ENCODE measurements at places on chromosomes 7 and 10.
A peak's percentile ranks its signal among the peaks of the same experiment; 100 is the strongest.

- no peak overlapping the region for H3K4me3 ChIP-seq
- H3K36me3 ChIP-seq, result no peaks in the 10 kb centered on the region
- H3K27me3 ChIP-seq, result no peaks in the 10 kb centered on the region
Measured at GRCh38 chr10:130491011-130491692, 355.0 kb downstream of the GLRX3 start.

DNA sequence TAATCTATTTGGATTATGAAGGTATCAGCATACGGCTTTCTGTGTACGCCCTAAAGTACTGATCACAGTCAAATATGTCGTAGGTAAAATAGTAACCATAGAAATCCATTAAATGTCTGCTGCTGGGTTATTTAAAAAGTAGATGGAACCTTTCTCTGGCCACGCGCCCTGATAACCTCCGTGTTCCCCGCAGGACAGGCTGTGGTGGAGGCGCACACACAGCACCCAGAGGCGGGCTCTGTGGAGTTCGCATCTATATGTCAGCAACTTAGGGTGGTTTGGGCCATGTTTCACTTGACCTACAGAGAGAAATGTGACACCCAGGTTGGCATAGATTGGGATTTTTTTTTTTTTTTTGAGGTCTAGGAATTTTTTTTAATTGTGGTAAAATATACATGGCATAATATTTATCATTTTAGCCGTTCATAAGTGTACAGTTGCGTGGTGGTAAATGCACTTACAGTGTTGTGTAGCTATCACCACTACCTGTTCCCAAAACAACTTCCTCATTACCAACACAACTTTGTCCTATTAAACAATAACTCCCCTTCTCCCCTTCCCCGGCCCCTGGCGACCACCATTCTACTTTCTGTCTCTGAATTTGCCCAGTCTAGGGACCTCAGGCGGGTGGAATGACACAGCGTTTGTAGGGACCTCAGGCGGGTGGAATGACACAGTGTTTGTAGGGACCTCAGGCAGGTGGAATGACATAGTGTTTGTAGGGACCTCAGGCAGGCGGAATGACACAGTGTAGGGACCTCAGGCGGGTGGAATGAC, 15.4 kb downstream of the PPP2R2D start:
- no peaks in the 10 kb centered on the region for H3K4me1 ChIP-seq
- DNase-seq, result no peak
- no peaks in the 10 kb centered on the region for H3K27me3 ChIP-seq
- H3K4me3 ChIP-seq, result no peak overlapping the region
- no peak overlapping the region for H3K27ac ChIP-seq

DNA sequence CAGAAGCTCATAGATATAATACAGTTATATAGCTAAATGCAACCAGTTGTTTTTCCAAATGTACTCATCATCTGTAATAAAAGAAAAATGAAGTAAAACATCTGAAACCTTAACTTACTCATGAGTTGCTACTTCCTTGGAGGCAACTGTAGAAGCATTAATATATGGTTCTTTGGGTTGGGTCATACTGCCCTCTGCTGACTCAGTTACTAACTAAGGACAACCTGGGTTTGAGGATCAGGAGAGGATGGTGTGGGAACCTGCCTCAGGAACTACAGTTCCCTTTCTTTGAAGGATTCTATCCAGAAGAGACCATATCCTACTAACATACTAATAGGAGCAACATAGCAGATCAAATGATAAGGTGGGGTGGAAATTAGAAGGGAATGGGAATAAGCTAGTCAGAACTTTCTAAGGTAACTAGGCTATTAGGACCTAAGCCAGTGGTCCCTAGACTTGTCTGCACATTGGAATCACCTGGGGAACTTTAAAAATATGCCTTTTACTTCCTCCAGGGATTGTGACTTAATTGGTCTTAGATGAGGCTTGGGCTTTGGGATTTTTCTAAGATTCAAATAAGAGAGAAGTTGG, 20.7 kb downstream of the COX15 start:
- no peaks in the 10 kb centered on the region for H3K4me1 ChIP-seq
- no peaks in the 10 kb centered on the region for H3K27me3 ChIP-seq
- no peak overlapping the region for H3K27ac ChIP-seq
- H3K4me3 ChIP-seq, result no peak overlapping the region

- peak; percentile 33 for DNase-seq
- H3K4me3 ChIP-seq, result no peak overlapping the region
- H3K36me3 ChIP-seq, result no peaks in the 10 kb centered on the region
- H3K27ac ChIP-seq, result no peak overlapping the region
- H3K4me1 ChIP-seq, result peaks cover 8% of the 10 kb centered on the region
- H3K27me3 ChIP-seq, result no peaks in the 10 kb centered on the region
Measured at GRCh38 chr10:85648279-85648754, 718.3 kb downstream of the GRID1 start.

DNA sequence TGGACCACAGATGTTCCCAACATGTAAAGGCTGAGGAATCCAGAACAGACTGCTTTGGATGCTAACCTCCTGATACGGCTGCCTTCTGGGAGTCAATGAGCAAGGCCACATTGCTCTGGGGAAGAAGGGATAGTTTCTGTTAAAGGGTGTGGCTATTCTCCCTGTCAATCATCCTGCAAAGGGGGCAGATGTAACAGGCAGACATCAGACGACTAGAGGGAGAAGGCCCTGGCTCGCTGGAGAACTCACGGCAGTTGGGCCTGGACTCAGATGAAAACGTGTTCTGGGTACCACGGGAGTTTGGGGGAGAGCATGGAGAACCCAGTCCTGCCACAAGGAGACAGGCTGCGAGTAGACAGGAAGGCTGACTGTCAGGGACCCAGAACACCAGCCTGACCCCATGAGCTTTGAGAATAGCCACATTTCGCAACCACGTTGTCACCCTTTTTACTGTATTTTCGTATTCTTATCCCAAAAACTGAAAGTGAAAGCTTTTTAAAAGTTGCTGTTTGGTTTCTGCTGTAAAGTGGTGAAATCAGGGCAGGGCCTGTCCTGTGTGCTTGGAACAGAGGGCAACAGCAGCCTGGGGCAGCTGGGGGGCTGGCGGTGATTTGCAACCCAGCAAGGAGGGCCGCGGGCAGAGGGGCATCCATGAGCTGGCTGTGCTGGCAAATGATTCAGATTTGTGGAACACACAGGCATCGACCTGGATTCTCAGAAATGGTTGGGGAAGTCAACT, 95.3 kb downstream of the MYOF start:
- DNase-seq, result no peak
- H3K4me3 ChIP-seq, result no peak overlapping the region
- H3K36me3 ChIP-seq, result no peaks in the 10 kb centered on the region
- no peaks in the 10 kb centered on the region for H3K27me3 ChIP-seq

GRCh38 chr10:128708182-128708581, 582.0 kb upstream of the MKI67 start:
- H3K27ac ChIP-seq, result no peak overlapping the region
- H3K36me3 ChIP-seq, result no peaks in the 10 kb centered on the region
- H3K4me3 ChIP-seq, result no peak overlapping the region
- no peaks in the 10 kb centered on the region for H3K27me3 ChIP-seq
- no peak for DNase-seq
- no peaks in the 10 kb centered on the region for H3K4me1 ChIP-seq

GRCh38 chr7:3187444-3188040, 113.5 kb upstream of the SDK1 start:
- DNase-seq, result no peak
- no peak overlapping the region for H3K4me3 ChIP-seq
- no peaks in the 10 kb centered on the region for H3K27me3 ChIP-seq
- no peak overlapping the region for H3K27ac ChIP-seq
- H3K36me3 ChIP-seq, result no peaks in the 10 kb centered on the region
- no peaks in the 10 kb centered on the region for H3K4me1 ChIP-seq

DNA sequence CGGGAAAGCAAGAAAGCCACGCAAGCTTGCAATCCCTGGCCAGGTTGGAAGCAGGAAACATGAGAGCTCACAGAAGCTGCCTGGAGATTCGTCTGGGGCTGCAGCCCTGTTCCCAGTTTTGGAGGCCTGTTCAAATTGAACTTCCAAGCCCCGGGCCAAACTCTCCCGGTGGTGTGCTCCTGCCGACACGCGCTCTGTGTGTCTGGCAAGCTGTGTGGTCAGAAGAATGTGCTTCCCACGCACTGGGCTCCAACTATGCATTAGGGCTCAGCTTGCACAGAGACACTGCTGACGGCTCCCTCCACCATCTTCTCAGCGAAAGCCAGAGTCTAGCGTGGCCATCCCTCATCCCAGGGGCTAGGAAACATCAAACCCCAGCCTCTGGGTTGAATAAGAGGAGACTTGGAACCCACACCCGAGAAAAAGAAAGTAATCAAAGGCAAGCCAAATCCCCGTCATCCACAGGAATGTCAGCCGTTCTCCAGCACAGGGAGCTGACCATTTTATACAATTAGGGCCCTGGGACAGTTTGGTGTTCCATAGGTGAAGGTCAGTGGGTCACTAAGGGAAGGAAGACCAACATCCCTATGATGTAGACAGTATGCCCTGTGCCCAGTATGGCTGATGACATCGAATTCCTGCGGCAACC, 107.2 kb downstream of the FGFR2 start:
- peaks cover 5% of the 10 kb centered on the region for H3K4me1 ChIP-seq
- no peaks in the 10 kb centered on the region for H3K36me3 ChIP-seq
- peak overlapping the region; percentile 23 for H3K27ac ChIP-seq
- H3K4me3 ChIP-seq, result no peak overlapping the region
- no peaks in the 10 kb centered on the region for H3K27me3 ChIP-seq
- no peak for DNase-seq

DNA sequence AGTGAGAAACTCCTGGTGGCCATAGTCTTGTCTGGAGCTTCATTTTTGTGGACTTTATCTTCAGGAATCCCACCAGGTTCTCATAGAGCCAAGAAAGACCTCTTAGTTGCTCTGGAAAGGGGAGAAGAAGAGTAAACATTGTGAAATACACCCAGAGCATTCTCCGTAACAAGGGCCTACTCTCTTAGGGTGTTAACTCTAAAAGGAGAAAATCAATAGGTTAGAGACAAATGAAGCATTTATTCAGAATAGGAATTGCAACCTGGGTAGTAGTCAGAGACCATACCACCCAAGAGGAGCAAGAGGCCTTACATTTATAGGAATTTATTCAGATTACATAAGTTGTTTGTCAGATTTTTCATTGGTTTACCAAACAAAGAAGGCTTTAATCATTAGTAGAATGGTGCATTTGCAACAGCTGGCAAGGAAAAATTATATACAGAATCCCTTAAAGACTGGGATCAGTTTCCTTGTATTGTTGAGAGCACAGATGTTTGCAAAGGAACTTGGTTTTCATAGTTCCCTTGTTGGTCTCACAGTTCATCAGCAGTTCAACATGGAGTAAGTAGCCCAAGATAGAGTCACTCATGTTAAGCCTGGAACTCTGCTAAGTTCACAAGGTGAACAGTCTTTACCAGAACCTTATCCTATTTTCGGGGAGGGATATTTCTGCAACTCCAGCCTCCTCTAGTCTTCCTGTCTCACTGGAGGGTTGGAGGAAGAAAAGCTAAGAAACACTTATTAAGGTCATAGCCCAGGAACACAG, 53.2 kb upstream of the TMEM140 start:
- DNase-seq, result no peak
- H3K27ac ChIP-seq, result peak overlapping the region; percentile 1
- H3K27me3 ChIP-seq, result no peaks in the 10 kb centered on the region
- no peaks in the 10 kb centered on the region for H3K36me3 ChIP-seq

DNA sequence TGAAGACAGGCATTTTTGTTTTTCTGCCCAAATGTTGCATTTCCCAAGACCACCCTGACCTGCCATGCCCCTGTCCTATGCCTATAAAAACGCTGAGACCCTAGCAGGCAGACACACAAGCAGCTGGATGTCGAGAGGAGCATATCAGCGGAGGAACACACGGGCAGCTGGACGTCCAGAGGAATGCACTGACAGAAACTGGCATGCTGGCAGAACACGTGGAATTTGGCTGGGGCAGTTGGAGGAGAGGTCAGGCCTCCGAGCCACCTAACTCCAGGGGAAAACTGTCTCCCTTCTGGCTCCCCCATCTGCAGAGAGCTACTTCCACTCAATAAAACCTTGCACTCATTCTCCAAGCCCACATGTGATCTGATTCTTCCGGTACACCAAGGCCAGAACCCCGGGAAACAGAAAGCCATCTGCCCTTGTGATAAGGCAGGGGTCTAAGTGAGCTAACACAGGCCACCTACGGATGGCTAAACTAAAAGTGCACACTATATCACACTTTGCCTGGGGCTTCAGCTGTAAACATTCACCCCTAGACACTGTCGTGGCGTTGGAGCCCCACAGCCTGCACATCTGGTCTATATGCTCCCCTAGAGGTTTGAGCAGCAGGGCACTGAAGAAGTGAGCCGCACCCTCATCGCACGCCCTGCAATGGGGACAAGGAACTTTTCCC, 10.0 kb upstream of the CDHR3 start:
- H3K27me3 ChIP-seq, result no peaks in the 10 kb centered on the region
- H3K36me3 ChIP-seq, result no peaks in the 10 kb centered on the region
- no peak overlapping the region for H3K4me3 ChIP-seq
- H3K4me1 ChIP-seq, result no peaks in the 10 kb centered on the region
- DNase-seq, result no peak

DNA sequence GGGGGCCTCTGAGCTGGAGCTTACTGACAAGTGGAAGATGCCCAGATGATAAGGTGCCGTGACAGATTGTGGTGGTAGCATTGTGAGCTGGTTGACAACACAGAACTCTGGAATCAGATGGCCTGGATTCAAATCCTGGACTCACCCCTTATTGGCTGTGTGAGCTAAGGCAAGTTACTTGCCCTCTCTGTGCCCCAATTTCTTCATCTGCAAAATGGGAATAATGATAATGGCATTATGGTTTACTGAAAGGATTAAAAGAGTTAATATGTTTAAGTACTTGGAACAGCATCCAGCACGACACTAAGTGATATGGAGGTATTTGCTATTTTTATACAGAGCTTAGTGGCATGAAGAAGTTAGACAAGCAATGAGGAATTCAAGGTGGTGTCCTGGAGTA, 465.9 kb upstream of the GALNT17 start:
- no peak for DNase-seq
- H3K27ac ChIP-seq, result no peak overlapping the region
- H3K4me3 ChIP-seq, result no peak overlapping the region
- no peaks in the 10 kb centered on the region for H3K36me3 ChIP-seq
- H3K27me3 ChIP-seq, result no peaks in the 10 kb centered on the region

DNA sequence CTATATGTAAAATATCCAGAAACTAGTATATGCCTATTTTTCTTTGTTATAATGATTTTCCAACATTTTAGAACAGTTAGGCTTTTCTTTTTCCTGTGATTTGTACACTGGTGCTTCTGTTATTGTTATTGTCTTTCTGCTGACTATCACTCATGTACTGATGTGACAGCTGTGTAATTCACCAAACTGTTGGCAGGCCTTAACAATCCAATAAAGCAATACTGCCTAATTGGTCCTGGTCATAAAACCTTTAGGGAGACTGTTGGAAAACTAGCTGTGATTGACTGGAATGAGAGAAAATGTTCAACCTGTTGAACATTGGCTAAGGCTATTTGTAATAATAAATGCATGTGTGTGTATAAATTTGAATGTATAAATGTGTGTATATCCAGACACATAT, 956.6 kb downstream of the REEP3 start:
- no peaks in the 10 kb centered on the region for H3K36me3 ChIP-seq
- no peaks in the 10 kb centered on the region for H3K4me1 ChIP-seq
- no peak for DNase-seq
- H3K27me3 ChIP-seq, result no peaks in the 10 kb centered on the region
- no peak overlapping the region for H3K27ac ChIP-seq
- H3K4me3 ChIP-seq, result no peak overlapping the region

Data from hepatocyte (in vitro differentiated cells).